Uterine smooth muscle cell (primary cell): ENCODE measurements at places on chromosomes 2 and 18. TPM values are rescaled to one million over a fixed set of nuclear protein-coding genes. Genes with fewer than 3 reads are reported as not detected.

WNT10A gene
- not detected in 2 replicates for total RNA-seq

SERPINB2 gene
- total RNA-seq: 2.4 and 3.1 TPM in 2 replicates

GRHL1 gene
- total RNA-seq: under 0.01 and 0.37 TPM in 2 replicates

GAD1 gene
- not detected in 2 replicates for total RNA-seq

MERTK gene
- total RNA-seq: 0.11 and 0.37 TPM in 2 replicates

FBXO15 gene
- total RNA-seq: 1.00 and 1.1 TPM in 2 replicates

FKBP7 gene
- total RNA-seq: 21.8 and 53.5 TPM in 2 replicates
